ENCODE measurements at places on chromosomes 3 and 15.

- DNase-seq: no peak
Observed at GRCh38 chr3:24523988-24524727, 29.5 kb upstream of the THRB start.

GRCh38 chr15:67240235-67241131, 14.0 kb downstream of the AAGAB start:
- DNase-seq: no peak

DNA sequence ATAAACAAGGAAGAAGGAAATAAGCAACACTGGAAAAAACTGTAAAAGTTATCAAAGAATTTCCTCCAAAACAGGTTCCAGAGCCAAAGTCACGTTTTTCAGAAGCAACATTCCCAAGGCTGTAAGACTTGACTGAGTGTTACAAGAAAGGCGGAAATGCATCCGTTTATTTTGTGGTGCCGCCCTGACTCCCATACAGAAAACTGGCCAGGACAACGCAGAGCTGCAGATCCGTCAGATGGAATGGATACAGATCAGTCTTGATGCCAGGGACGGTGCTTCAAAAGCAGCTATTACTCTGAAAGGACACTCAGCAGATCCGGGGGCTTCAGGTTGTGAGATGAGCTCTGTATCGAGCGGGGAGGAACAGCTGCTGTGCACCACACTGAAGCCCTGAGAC, 83.4 kb downstream of the GABRG3 start:
- no peak for DNase-seq

- DNase-seq: no peak
Observed at GRCh38 chr3:187735383-187735782, 9.9 kb downstream of the BCL6 start.

DNA sequence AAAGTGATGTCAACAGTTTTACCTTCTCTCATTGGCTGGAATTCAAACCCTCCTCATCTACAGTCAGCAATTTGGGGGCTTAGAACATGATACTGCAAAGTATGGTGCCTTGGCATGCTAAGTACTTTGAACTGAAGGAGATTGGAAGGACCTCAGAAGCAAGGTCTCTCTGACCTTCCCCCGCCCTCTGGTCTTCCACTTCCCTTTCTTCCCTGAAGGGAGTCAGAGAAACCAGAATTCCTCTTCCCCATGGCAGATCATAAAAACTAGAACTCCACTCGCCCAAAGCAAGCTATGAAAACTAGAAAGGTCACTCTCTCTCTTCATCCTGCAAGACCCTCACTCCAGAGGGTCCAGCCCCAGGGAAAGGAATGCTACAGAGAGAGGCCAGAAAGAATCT, 64.2 kb downstream of the CD200R1L start:
- DNase-seq: no peak

GRCh38 chr15:48102167-48102566, 18.6 kb upstream of the SLC24A5 start:
- DNase-seq: no peak

DNA sequence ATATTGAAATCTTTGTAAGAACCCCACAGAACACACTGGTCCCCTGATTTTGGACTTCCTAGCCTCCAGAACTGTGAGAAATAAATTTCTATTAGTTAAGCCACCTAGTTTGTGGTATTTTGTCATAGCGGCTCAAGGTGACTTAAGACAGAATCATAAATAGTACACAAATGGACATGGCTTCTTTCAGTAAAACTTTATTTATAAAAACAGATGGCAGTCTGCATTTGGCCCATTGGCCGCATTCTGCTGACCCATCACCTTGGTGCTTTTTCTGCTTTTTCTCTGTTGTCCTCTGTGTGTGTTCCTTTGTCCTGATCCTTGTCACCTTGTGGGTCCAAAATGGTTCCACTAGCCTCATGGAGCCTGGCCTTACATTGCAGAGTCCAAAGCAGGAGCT, 363.6 kb downstream of the PTPRG start:
- no peak for DNase-seq

Measured in AG10803 (cell line).